ENCODE measurements at places on chromosomes 2 and 18.

DNA sequence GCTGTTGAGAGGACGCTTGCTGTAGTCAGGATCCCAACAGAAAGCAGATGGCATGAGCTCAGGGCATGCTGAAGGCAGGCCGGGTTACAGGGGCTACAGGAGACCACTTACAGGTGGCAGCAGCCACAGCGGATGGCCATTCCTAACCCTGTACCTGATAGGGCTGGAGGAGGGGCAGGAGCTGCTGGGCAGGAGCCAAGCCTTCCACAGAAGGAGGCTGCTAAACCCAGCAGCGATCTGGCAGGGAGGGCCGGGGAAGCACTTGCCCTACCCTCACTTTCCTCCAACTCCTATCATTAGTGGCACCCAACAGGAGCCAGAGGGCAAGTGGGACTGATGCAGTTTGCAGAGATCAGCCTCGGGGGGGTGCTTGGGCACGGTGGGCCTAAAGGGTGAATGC is 2.0 kb downstream of the ASB18 start:
- no peak for DNase-seq

- DNase-seq: no peak
Observed at GRCh38 chr18:35680139-35680551, 98.6 kb downstream of the GALNT1 start.

DNA sequence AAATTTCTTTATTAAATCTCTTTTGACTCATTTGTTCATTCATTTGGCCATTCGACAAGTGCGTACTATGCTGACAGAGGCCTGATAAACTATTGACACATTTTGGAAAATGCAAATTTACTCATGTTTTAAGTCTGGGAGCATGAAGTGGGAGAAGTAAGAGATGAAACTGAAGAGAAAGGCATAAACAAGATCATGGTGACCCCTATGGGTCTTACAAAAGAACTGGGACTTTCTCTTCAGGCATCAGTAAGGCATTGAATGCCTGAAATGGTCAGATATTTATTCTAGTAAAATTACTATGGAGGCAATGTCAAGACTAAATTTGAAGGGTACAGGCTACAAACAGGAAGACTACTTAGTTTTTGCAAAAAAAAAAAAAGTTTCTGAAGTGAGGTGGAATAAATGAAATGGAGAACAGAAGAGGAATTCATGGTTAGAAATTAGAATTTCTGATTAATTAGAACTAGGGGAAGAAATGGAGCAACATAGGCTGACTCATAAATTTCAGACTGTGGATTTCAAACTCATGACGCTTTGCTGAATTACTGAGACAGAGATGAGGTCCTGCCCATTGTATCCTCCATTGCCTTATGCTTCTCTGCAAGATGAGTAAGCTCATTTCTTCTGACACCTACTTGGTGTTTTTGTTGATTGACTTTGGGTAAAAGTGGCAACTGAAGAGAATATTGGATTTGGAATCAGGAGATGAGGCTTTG is 32.7 kb downstream of the VSNL1 start:
- DNase-seq: no peak

GRCh38 chr2:120604767-120605166 is 130.9 kb upstream of the GLI2 start:
- no peak for DNase-seq

- no peak for DNase-seq
Observed at GRCh38 chr2:124911560-124911959, 886.5 kb downstream of the CNTNAP5 start.

DNA sequence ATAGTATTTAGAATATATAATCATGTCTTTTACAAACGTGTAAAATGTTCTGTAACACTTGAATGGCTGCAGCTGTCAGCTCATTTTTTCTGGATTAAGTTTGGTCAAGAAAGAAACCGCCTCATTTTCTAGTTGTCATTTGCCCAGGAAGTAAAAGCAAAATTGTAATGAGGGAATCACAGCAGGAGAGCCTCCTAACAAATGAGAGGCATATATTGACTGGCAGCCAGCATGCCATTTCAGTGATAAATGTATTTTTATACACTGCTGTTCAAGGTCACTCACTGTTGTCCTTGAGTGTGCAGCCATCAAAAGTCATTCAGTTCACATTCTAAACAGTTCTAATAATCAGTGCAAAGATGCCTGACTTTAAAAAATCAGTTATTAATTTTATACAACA is 144.3 kb upstream of the BOD1L2 start:
- no peak for DNase-seq

- DNase-seq: no peak
Observed at GRCh38 chr2:42504364-42505230, 10.8 kb upstream of the KCNG3 start.

- DNase-seq: no peak
Observed at GRCh38 chr2:239910404-239910803, 114.7 kb downstream of the NDUFA10 start.

- DNase-seq: no peak
Observed at GRCh38 chr18:54357082-54357659, 487 bp downstream of the STARD6 start.

GRCh38 chr2:112942654-112943002 is 31.7 kb downstream of the IL37 start:
- no peak for DNase-seq

- no peak for DNase-seq
Observed at GRCh38 chr18:78904179-78904531, 75.5 kb upstream of the SALL3 start.

GRCh38 chr18:10525371-10525691 is 496 bp upstream of the NAPG start:
- no peak for DNase-seq

Data from stimulated activated CD8-positive, alpha-beta memory T cell treated with anti-CD3 and anti-CD28 coated beads, Interleukin-2, amount 100 ng/mL, for 1 hour (primary cell).